ENCODE measurements at places on chromosomes 6 and 20. TPM values are rescaled to one million over a fixed set of nuclear protein-coding genes. Genes with fewer than 3 reads are reported as not detected.

DNA sequence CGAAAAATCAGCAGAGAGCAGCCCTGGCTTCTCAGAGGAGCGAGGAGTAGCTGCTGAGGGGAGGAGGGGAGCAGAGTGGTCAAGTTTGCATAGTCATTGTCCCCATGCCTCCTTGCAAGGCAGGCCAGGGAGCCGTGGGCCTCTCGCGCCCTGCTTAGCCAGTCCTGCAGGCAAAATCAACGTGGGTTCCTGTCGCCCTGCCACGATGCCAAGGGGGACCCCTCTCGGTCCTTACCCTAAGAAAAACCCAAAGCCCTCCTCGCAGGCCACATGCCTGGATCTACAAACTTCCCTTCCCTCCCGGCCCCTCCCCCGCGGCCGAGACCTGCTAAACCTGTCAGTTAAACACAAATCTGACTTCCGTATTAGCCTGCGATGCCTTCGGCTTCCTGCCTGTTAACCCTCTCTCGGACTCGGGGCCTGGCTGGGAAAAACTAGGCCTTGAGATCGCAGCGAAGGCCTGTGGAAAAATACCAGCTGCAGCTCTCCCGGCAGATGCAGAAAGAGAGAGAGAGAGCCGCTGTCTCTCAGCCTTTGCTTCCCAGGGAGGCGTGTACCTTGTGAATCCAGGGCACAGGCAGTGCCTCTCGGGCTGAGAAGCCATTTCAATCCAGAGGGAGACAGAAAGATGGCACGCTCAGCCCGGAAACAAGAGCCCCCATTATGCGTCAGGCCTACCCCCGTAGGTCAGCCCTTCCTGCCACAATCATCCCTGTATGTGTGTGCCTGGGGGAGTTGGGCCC lies 968 bp upstream of the ZMYND8 start:
- peak; percentile 86 for DNase-seq

GRCh38 chr6:71402096-71402495 lies 113.5 kb downstream of the OGFRL1 start:
- DNase-seq = no peak

GRCh38 chr6:151025076-151025475 lies 159.6 kb downstream of the MTHFD1L start:
- no peak for DNase-seq

Gene CST4
- total RNA-seq = not detected

- no peak for DNase-seq
Observed at GRCh38 chr6:1995636-1996035, 249.8 kb downstream of the GMDS start.

DNA sequence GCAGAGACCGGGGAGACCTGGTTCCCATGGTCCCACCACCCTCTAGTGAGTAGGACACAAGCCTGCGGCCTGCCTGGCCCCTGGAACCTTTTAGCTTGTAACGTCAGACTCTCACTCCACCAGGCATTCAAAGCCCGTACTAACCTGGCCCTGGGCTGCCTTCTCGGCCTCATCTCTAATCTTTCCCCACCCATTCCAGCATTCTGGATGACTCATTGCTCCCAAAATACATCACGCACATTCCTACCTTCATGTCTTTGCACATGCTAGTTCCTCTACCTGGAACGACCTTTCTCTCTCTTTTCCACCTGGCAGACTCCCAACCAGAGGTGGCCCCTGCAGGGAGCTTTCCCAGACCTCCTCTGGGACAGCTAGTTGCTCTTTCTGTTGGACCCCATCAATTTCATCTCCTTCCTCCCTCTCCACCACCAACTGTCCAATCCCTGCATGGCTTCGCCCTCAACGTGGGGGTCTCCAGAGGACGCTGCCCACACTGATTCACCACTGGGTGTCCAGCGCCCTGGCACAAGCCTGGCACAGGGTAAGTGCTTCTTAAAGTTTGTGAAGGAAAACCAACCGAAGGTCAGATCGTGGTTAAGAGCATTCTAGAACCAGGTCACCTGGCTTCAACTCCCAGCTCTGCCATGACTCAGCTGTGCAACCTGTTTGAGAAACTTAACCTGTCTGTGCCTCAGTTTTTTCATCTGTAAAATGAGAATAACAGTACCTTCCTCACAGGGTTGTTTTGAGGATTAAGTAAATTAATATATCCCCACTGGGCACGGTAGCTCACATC lies 35.2 kb downstream of the JPH2 start:
- DNase-seq = peak; percentile 48

- DNase-seq = no peak
Observed at GRCh38 chr6:63268574-63268973, 51.2 kb downstream of the LGSN start.

GRCh38 chr6:13836170-13836569 lies 21.8 kb upstream of the MCUR1 start:
- DNase-seq = no peak

GRCh38 chr20:41002842-41003142 lies 25.8 kb upstream of the TOP1 start:
- no peak for DNase-seq

Gene NFYA
- total RNA-seq = 12.3 TPM
